Body of pancreas (tissue), 4 donors: ENCODE measurements at places on chromosomes 4 and X. TPM values are rescaled to one million over a fixed set of nuclear protein-coding genes. Genes with fewer than 3 reads are reported as not detected.

DNA sequence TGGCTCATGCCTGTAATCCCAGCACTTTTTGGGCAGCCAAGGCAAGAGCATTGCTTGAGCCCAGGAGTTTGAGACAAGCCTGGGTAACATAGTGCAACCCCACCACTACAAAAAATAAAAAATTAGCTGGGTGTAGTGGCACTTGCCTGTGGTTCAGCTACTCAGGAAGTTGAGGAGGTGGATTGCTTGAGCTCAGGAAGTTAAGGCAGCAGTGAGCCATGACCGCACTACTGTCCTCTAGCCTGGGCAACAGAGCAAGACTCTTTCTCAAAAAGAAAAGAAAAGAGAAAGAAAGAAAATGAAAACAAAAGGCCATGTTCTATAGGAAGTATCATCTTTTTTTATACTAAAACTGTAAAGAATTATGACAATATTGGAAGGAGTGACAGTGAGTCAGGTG lies 38.5 kb downstream of the NEK1 start:
- H3K27ac ChIP-seq: no peak overlapping the region
- H3K27me3 ChIP-seq: no peaks in the 10 kb centered on the region
- H3K36me3 ChIP-seq: peaks cover 2% of the 10 kb centered on the region
- no peak for DNase-seq

- H3K4me1 ChIP-seq: no peaks in the 10 kb centered on the region
- H3K36me3 ChIP-seq: no peaks in the 10 kb centered on the region
- no peaks in the 10 kb centered on the region for H3K27me3 ChIP-seq
- H3K27ac ChIP-seq: no peak overlapping the region
Measured at GRCh38 chrX:133171962-133172708, 46.0 kb downstream of the TFDP3 start.

DNA sequence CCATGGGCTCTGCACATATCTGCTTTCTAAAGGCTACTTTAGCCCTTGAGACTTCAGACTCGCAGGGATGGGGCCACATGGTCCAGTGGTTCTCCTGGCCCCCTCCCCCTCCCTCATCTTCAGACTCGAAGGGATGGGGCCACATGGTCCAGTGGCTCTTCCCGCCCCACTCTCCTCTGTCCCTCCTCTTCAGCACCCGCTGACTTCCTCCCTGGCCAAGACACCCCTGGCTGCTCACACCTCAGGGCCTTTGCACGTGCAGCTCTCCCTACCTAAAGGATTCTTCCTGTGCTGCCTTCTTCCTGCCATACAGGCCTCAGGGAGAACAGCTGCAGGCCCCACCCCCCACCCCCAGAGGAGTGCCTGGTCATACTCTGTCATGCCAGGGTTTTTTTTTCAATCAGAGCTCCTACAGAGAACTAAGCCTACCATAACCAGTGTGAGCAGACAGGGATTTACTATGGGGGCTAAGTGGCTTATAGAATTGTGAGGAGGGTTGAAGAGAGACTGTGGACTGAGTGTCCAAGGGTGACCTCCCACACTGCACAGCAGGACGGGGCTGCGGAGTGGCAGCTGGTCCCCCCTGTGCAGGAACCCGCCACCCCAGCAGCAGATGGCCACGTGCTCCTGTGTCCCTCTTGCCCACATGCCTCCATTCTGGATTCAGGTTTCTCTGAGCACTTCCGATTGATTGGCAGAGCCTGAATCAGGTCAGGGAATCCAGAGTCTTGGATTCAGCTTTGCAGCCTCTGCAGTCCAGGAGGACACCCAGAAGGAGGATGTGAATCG lies 6.1 kb upstream of the SPON2 start:
- no peak for DNase-seq
- H3K36me3 ChIP-seq: no peaks in the 10 kb centered on the region
- peaks cover 2% of the 10 kb centered on the region for H3K4me1 ChIP-seq
- H3K27me3 ChIP-seq: no peaks in the 10 kb centered on the region
- no peak overlapping the region for H3K4me3 ChIP-seq

GRCh38 chrX:17814557-17814956 lies 46.5 kb downstream of the RAI2 start:
- H3K4me3 ChIP-seq: no peak overlapping the region
- DNase-seq: no peak
- H3K4me1 ChIP-seq: no peaks in the 10 kb centered on the region
- no peaks in the 10 kb centered on the region for H3K36me3 ChIP-seq
- no peak overlapping the region for H3K27ac ChIP-seq

DNA sequence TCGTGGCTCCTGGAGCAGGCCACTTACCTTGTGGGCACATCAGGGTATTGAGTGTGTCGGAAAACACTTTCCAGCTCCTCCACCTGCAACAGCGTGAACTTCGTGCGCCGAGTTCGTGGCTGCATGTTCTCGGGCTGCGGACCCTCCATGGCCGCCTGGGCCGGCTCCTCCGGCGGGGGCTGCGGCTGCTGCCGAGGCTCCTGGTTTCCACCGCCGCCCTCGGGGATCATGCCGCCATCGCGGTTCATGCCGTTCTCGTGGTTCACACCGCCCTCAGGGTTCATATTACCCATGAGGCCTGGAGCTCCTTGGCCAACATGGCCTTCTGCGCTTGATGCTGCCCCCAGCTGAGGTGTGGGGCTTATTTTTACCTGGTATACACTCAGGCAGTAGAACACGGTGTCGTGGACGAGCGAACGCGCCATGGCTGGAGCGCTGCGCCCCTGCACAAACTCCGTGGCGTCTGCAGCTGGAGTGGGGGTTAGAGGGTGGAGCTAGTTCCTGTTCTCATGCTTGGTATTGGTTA lies at the start of gene RHOXF1:
Gene RHOXF1, minus strand, starts transcription at position 476 of the 526 bp plus-strand sequence. Its CDS starts 51 bp downstream, at position 425.
- no peak within 1 kb of the TSS for H3K4me3 ChIP-seq
- no peaks in the 10 kb centered on the region for H3K36me3 ChIP-seq
- no peaks in the 10 kb centered on the region for H3K27me3 ChIP-seq
- H3K27ac ChIP-seq: no peak within 1 kb of the TSS
- no peaks in the 10 kb centered on the region for H3K4me1 ChIP-seq
- no peak for DNase-seq

GRCh38 chrX:18984381-18985185 lies 669 bp upstream of the PHKA2 start:
- H3K4me1 ChIP-seq: peaks cover 34% of the 10 kb centered on the region
- DNase-seq: peak; percentile 91
- H3K4me3 ChIP-seq: peak overlapping the region; percentile 3
- no peaks in the 10 kb centered on the region for H3K27me3 ChIP-seq
- H3K27ac ChIP-seq: peak overlapping the region; percentile 97

GRCh38 chr4:122050841-122051240 lies 99.0 kb upstream of the TRPC3 start:
- H3K4me3 ChIP-seq: no peak overlapping the region
- H3K4me1 ChIP-seq: no peaks in the 10 kb centered on the region
- H3K36me3 ChIP-seq: no peaks in the 10 kb centered on the region
- no peak for DNase-seq
- H3K27ac ChIP-seq: no peak overlapping the region
- no peaks in the 10 kb centered on the region for H3K27me3 ChIP-seq

DNA sequence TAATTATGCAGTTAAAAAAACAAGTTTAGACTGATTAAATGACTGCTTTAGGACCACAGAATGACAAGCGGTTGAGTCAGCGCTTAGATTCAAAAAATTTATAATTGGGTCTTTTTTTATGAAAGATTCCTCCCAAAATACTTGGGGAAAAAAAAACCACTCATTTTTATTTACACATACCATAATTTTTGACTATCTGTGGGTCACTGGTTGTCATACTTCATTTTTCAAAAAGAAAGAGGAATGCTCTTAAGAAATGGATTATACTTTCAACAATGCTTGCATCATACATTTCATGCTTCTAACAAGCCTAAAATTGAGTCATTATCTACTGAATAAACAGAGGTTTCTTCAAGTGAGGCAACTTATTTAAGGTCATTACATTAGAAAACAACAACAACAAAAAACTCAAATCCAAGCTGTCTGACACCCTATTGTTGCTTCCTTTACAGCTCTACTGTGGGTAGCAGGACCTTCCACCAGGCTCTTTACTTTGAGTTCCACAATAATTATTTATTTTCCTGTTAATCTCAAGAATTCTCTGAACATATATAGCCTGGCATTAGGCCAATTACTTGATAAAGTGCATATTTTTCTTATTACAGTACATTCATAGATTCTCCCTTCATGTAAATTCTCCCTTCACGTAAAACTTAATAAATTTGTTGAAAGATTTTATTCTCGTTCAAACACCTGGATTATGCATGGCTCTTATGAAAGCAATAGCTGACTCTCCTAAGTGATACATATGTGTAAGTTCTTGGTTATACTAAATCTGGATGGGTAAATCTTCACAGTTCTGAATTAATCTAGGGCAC lies 445.5 kb downstream of the PCDH10 start:
- DNase-seq: no peak
- H3K4me1 ChIP-seq: no peaks in the 10 kb centered on the region
- H3K27me3 ChIP-seq: no peaks in the 10 kb centered on the region
- H3K36me3 ChIP-seq: no peaks in the 10 kb centered on the region

- no peak for DNase-seq
- no peak overlapping the region for H3K27ac ChIP-seq
- no peaks in the 10 kb centered on the region for H3K36me3 ChIP-seq
- no peaks in the 10 kb centered on the region for H3K27me3 ChIP-seq
Measured at GRCh38 chr4:173717581-173717980, 187.6 kb upstream of the HAND2 start.

- DNase-seq: no peak
- H3K36me3 ChIP-seq: no peaks in the 10 kb centered on the region
Measured at GRCh38 chr4:119832776-119833175, 204.2 kb upstream of the PDE5A start.

SULT1B1 gene
- 1.8 TPM for total RNA-seq

KLB gene
- total RNA-seq: 2.1 TPM

LNX1 gene
- 15.2 TPM for total RNA-seq

VEGFD gene
- not detected for total RNA-seq

MAD2L1 gene
- not detected for total RNA-seq
